Activated B cell treated with CpG ODN at 0.5 μM for 24 hours (primary cell): ENCODE measurements at places on chromosomes 12 and 14. TPM values are rescaled to one million over a fixed set of nuclear protein-coding genes. Genes with fewer than 3 reads are reported as not detected.

Gene DBX2
- total RNA-seq: not detected in 2 replicates

Gene HAL
- 0.66 and 2.5 TPM in 2 replicates for total RNA-seq

Gene CDKL1
- total RNA-seq: 5.2 and 5.9 TPM in 2 replicates

Gene C12orf57
- 54.8 and 63.4 TPM in 2 replicates for total RNA-seq

Gene PMCH
- total RNA-seq: not detected in 2 replicates
